ENCODE measurements at places on chromosomes 16 and 17.

- no peak for DNase-seq
Observed at GRCh38 chr17:40605306-40605705, 40.0 kb upstream of the CCR7 start.

GRCh38 chr16:22190081-22190775, 15.8 kb upstream of the EEF2K start:
- peak; percentile 49 for DNase-seq

DNA sequence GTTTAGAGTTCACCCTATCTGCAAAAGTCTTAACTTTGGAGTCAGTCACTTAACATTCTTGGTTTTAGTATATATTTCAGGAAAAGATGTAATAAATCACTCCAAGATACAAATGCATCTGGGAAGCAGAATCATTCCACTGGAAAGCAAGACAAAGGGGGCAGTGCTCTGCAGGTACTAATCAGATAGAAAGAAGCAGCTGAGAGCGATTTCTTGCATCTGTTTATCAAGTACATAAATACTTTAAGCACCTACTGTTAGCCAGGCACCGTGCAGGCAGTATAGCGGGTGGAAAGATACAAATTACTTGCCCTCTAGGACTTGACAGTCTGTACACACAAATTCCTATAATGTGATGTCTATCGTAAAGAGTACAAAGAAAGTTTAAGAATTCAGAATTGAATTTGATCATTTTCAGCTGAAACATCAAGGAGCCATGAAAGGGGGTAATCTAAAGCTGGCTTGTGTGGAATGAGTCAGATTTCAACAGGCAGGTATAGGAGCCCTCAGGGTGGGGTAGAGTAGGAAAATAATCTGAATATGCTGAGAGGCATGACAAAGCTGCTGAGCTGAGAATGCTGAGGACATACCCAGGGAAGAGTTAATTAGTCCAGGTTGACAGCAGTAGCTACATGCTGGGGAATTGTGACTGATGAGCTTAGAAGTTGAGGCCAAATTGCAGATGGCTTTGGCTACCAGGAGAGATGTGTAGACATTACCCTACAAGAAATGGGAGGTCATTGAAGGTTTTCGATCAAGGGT, 110.2 kb downstream of the CA10 start:
- DNase-seq, result no peak

GRCh38 chr16:73000020-73000906, 47.7 kb downstream of the ZFHX3 start:
- no peak for DNase-seq

DNA sequence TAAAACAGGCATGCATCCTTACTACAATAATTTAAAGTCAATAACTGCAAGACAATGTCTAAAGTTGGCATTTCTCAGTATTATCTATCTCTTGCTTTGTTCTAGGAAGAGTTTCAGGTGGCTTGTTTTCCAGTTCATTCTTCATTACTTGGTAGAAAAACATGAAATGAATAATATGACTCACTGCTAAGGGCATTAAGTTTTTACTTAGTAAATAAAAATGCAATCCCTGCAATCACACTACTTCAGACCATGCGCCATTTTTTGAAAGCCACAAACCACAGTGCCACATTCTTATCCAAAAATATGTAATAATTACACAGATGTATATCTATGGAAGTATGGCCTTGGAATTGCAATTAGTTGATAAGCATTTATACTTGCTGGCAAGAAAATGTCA, 55.4 kb downstream of the CREBBP start:
- DNase-seq, result no peak

- no peak for DNase-seq
Observed at GRCh38 chr17:34146440-34147043, 108.5 kb upstream of the CCL2 start.

DNA sequence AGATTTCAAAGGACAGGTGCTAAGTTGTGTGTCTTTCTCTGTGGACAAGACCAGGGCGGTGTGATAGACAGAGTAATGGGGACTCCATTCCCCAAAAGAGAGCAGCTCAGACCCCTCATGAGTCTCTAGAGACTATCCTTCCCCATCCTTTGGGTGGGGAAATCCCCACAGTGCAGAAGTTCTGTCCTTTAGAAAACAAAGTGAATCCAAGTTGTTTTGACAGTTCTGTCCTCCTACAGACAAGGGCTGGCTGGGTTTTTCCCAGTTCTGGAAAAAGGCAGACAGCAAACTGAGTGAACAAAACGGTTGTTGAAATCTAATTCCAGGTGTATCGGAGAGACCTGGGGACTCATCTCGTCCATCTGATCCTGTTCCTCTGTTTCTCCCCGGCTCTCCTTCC, 11.0 kb upstream of the HAS3 start:
- no peak for DNase-seq

DNA sequence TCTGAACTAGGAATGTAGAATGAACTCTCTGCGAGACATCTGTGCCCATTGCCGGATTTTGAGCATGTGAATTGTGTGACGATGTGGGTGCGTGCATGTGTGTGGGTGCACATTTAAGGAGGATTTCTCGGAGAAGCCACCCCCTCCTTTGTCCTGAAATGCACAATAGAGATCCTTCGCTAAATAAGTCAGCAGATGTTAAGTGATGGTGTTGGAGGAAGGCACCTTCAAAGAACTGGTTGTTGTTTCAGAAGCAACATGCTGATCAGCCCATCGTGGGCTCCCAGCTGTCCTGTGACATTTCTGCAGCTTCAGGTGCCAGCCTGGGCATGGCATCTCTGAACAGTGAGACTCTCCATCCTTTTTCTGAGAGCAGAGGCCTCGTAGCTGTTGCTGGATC, 194.9 kb downstream of the MSI2 start:
- no peak for DNase-seq

DNA sequence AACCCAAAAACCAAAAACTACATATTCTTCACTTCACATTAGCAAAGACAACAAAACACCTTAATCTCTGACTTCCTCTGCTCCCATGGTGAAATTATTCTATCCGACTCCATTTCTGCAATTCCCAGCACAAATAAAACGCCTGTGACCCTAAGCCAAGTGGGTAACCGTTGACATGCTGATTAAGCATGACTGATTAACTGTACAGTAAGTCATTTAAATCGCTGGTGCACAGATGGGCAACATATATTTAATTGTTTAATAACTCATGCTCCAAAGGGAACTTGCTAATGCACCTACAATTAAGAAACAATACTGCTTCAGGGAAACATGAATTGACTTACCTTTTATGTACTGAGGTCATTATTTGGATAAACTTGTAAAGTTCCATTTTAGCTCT, 436.7 kb downstream of the KIF2B start:
- DNase-seq, result no peak

- no peak for DNase-seq
Observed at GRCh38 chr16:54651440-54652195, 279.0 kb upstream of the IRX5 start.

- DNase-seq, result no peak
Observed at GRCh38 chr17:32822996-32823395, 53.9 kb downstream of the MYO1D start.

- no peak for DNase-seq
Observed at GRCh38 chr17:58271216-58271931, 9.4 kb downstream of the MPO start.

DNA sequence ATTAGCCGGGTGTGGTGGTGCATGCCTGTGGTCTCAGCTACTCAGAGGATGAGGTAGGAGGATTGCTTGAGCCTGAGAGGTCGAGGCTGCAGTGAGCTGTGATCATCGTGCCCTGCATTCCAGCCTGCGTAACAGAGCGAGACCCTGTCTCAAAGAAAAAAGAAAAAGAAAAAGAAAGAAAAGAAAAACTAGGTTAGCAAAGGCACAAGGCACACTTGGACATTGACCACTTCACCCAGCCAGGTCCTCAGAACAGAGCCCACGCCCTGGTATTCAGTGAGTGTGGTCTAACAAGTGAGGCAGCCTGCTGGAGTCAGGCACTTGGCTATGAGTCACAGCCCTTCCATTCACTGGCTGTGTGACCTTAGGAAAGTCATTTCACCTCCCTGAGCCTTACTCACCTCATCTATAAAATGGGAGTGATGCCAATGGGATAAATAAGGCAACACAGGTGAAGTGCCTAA, 10.4 kb downstream of the MILR1 start:
- no peak for DNase-seq

DNA sequence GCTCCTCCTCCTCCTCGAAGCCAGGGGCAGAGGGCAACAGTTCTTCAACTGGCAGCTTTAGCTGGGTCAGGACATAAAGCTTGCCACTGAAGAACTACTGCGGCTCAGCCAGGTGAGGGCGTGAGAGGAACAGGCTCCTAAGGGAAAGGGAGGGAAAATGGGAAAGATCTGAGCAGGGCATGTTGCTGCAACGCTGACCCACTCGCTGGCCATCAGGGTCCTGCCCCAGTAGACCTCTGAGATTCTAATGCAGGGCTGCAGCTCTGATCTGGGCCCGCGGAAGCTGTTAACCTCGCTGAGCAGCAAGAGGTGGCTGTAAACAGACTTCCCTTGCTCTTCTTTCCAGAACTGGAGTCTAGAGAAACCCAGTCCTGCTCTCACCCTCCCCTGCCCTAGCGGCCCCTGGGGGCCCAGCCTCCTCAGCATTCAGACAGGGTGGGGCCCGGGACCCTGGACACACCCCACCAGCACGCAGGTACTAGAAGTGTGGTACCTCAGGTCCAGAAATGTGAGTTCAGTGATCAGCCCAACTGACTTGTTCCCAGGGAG, 3.8 kb upstream of the TLCD2 start:
- DNase-seq, result no peak

DNA sequence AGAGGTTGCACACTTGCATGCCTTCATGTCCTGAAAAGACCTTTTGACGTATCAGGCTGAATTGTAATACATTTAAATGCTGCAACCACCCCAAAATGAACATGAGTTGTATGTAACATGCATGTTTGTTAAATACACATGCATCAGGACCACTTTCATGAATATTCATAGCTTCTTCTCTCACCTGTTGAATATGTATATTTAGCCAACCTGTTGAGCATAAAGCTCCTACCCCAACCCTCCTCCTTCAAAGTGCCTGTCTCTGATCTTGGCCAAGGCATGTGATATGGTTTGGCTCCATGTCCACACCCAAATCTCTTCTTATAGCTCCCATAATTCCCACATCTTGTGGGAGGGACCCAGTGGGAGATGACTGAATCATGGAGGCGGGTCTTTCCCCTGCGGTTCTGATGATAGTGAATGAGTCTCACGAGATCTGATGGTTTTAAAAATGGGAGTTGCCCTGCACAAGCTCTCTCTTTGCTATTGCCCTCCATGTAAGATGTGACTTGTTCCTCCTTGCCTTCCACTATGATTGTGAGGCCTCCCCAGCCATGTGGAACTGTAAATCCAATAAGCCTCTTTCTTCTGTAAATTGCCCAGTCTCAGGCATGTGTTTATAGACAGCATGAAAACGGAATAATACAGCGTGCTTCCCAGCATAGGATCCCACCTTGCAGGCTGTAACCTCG, 3.8 kb upstream of the CRYM start:
- no peak for DNase-seq
